IMR-90 (cell line): ENCODE measurements at places on chromosomes 4 and X. TPM values are rescaled to one million over a fixed set of nuclear protein-coding genes. Genes with fewer than 3 reads are reported as not detected.

Gene REELD1
- not detected in 2 replicates for total RNA-seq

- no peaks in the 10 kb centered on the region for H3K27me3 ChIP-seq
- no peak overlapping the region for H3K4me3 ChIP-seq
- H3K36me3 ChIP-seq = peaks cover 13% of the 10 kb centered on the region
Measured at GRCh38 chr4:55446578-55446922, 50.8 kb downstream of the TMEM165 start.

Gene CT45A5
- not detected in 2 replicates for total RNA-seq

GRCh38 chr4:82652062-82652461 lies 90.3 kb upstream of the TMEM150C start:
- no peak overlapping the region for H3K27ac ChIP-seq
- 0 out of 2 replicates have a peak, but pooled peaks cover 2% of the 10 kb centered on the region for H3K36me3 ChIP-seq
- peaks cover 2% of the 10 kb centered on the region; the same call in 1 of the 2 replicates for H3K4me1 ChIP-seq
- H3K27me3 ChIP-seq = no peaks in the 10 kb centered on the region

DNA sequence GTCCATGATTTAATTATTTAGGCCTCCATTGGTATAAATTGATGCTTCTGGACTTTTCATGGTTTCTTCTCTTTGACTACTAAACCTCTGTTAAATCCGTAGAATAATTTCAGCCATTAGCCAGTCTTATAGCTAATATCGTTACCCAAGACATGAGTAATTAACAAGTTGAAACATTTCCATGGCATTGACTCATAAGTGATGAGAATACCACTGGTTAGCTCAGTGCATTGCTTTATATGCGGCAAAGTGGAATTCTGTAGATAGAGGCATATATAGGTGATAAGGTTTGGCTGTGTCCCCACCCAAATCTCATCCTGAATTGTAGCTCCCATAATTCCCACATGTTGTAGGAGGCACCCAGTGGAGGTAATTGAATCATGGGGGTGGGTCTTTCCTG lies 80.6 kb downstream of the VCX2 start:
- no peaks in the 10 kb centered on the region for H3K36me3 ChIP-seq
- H3K4me1 ChIP-seq = no peaks in the 10 kb centered on the region
- H3K4me3 ChIP-seq = no peak overlapping the region
- no peak overlapping the region for H3K27ac ChIP-seq
- no peaks in the 10 kb centered on the region for H3K27me3 ChIP-seq
- no peak for DNase-seq

Gene BDH2
- 36.4 and 52.2 TPM in 2 replicates for total RNA-seq

DNA sequence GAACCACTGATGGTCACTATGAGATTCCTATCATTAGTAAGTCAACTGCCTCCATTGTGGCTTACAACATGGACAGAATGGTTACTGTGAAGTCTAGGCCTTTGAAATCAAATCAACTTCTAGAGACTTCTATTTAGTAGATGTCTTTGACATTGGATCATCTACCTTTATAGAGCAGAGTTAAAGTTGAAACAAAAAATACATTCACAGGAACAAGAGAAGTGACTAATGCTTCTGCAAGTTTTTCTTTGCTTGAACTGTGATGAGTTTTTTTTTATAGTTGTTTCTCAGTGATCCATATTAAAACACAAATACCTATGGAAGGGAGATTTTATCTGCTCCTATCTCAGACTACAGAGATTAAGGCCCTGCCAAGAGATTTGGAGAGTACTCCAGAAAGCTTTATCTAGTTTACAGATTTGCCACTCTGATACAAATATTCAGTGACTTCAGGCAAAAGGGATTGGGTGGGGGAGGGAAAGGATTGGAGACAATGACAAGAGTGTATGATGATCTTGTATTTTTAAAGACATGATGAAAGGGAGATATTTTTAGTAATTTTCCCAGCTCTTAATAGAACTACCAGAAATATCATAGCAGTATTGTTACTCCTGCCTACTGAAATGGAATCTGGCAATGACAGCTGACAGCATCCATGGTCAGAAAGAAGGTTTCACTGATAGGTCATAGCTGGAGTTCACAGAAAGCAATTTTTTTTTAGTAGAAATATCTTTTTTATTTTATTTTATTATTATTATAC lies 16.0 kb upstream of the EPGN start:
- no peak overlapping the region for H3K27ac ChIP-seq
- no peaks in the 10 kb centered on the region for H3K4me1 ChIP-seq
- no peaks in the 10 kb centered on the region for H3K27me3 ChIP-seq
- no peaks in the 10 kb centered on the region for H3K36me3 ChIP-seq
- peak; percentile 5 for DNase-seq

Gene CENPVL3
- not detected in 2 replicates for total RNA-seq

GRCh38 chr4:32775049-32775448 lies 2054.9 kb downstream of the PCDH7 start:
- no peak overlapping the region for H3K4me3 ChIP-seq
- H3K27me3 ChIP-seq = no peaks in the 10 kb centered on the region
- no peak for DNase-seq
- H3K4me1 ChIP-seq = no peaks in the 10 kb centered on the region

DNA sequence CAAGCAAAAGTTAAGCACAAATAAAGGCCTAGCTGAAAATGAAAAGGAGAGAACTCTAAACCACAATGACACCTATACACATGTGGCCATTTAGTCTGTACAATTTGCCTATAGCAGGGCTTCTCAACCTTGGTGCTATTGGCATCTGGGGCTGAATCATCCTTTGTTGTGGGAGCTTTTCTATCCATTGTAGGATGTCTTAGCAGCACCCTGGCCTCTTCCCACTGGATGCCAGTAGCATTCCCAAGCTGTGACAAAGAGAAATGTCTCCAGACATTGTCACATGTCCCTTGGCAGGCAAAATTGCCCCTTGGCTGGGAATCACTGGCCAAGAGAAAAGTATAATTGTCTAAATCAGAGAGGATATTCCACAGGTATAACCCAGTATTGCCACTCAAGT lies 13.5 kb upstream of the PRPS2 start:
- DNase-seq = no peak
- no peaks in the 10 kb centered on the region for H3K36me3 ChIP-seq
- H3K27me3 ChIP-seq = peaks cover 6% of the 10 kb centered on the region
- no peak overlapping the region for H3K27ac ChIP-seq

Gene SPANXN4
- not detected in 2 replicates for total RNA-seq

DNA sequence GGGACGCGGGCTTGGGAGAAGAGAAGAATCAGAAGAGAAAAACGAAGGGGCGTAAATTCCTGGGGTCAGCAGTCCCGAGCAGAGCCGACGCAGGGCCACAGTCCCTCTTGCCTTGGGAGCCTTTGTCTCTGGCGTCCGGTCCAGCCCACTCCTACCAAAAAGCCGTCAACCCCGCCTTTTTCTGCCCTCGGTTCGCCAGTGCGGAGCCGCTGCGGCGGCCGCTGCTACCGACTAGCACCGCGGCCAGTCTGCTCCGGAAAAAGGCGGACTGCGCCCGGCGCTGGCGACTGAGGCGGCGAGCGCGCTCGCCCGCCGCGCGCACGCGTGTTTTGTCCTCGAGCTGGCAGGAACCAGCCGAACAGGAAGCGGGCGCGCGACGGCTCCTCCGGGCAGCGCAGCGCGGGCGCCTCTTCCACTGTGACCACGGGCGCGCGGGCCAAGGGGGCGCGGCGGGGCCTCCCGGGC lies 502 bp downstream of the HNRNPDL start:
- no peaks in the 10 kb centered on the region for H3K27me3 ChIP-seq
- peak overlapping the region; percentile 92 for H3K4me3 ChIP-seq
- H3K27ac ChIP-seq = peak overlapping the region; percentile 95
- peaks cover 12% of the 10 kb centered on the region for H3K36me3 ChIP-seq
- no peak for DNase-seq

- no peaks in the 10 kb centered on the region for H3K36me3 ChIP-seq
- DNase-seq = no peak
- no peaks in the 10 kb centered on the region for H3K4me1 ChIP-seq
- H3K27ac ChIP-seq = no peak overlapping the region
- no peaks in the 10 kb centered on the region for H3K27me3 ChIP-seq
- H3K4me3 ChIP-seq = no peak overlapping the region
Measured at GRCh38 chr4:67394879-67395278, 150.4 kb downstream of the CENPC start.

- H3K36me3 ChIP-seq = no peaks in the 10 kb centered on the region
- no peaks in the 10 kb centered on the region; the same call in 1 of the 2 replicates for H3K27me3 ChIP-seq
- H3K4me3 ChIP-seq = no peak overlapping the region
- DNase-seq = peak; percentile 22
- H3K27ac ChIP-seq = no peak overlapping the region
Measured at GRCh38 chrX:130836447-130836846, 66.6 kb downstream of the ENOX2 start.

DNA sequence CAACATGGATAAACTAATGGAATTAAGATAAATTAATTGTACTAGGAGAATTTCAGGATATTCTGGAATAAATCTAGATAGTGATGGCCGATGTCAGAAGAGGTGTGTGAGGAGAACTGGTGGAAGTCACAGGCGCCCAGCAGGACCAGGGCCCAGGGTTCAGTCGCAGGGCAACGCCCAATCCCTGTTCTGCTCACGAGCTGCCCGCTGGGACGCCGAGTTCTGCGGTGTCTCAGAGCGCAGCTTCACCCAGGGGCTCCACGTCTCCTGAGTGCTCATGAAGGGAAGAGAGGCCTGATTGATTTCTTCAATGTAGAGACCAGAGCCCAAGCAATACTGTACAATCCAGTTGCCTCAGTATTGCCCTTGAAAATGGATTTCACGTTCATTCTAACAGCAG lies 1.5 kb upstream of the HSPA4L start:
- DNase-seq = no peak
- H3K4me1 ChIP-seq = no peaks in the 10 kb centered on the region
- H3K36me3 ChIP-seq = no peaks in the 10 kb centered on the region
- no peak overlapping the region for H3K4me3 ChIP-seq
- no peak overlapping the region for H3K27ac ChIP-seq
- H3K27me3 ChIP-seq = no peaks in the 10 kb centered on the region; the same call in 1 of the 2 replicates

Gene NDST3
- total RNA-seq = under 0.01 and 0.18 TPM in 2 replicates

Gene PKD2
- total RNA-seq = 51.3 and 96.7 TPM in 2 replicates

Gene LRCH2
- total RNA-seq = 4.3 and 8.1 TPM in 2 replicates

GRCh38 chrX:131830400-131831184 lies 192.5 kb upstream of the STK26 start:
- H3K4me3 ChIP-seq = peak overlapping the region; percentile 28
- no peak overlapping the region for H3K27ac ChIP-seq
- peak; percentile 69 for DNase-seq
- H3K36me3 ChIP-seq = no peaks in the 10 kb centered on the region

DNA sequence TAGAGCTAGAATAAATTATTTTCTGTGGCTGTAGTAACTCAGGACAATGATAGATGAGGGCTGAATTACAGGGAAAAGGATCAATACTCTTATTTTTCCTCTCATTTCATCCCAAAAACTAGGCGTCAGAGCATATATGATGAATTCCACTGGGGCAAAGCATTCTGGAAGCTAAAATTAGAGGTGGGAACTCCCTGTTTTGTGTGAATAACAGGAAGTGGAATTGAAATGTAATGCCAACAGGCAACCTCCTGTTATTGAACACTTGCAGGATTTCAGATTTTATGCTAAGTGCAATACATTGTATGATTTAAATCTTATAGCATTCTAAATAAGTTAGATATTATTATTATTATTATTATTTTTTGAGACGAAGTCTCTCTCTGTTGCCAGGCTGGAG lies 20.9 kb downstream of the HSD17B11 start:
- H3K4me1 ChIP-seq = no peaks in the 10 kb centered on the region; the same call in 1 of the 2 replicates
- no peak overlapping the region for H3K27ac ChIP-seq
- H3K27me3 ChIP-seq = no peaks in the 10 kb centered on the region

Gene PROM1
- total RNA-seq = not detected in 2 replicates

GRCh38 chrX:48472225-48472624 lies 2.2 kb upstream of the SLC38A5 start:
- H3K27ac ChIP-seq = no peak overlapping the region
- no peak for DNase-seq
- no peaks in the 10 kb centered on the region for H3K36me3 ChIP-seq
- H3K27me3 ChIP-seq = peaks cover 4% of the 10 kb centered on the region; the same call in 1 of the 2 replicates
- H3K4me3 ChIP-seq = no peak overlapping the region

DNA sequence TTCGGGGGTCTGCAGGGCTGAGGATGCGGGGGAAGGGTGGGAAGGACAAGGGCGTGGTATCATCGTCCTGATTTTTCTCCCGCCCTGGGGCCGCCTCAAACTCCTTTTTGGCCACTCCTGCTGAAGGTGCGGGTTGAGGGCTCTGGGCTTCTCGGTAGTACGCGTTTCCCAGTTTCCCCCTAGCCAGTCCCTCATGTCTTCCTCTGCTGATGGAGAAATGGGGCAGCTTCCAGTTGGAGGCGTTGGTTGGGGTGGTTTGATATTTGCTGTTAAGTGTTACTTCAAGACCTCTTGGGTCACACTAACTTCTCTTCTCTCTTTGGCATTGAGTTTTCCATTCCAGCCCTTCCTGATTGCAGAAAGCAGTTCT lies 482 bp downstream of the GSTCD start:
- peaks cover 2% of the 10 kb centered on the region; the same call in 1 of the 2 replicates for H3K36me3 ChIP-seq
- no peaks in the 10 kb centered on the region for H3K4me1 ChIP-seq
- H3K27ac ChIP-seq = peak overlapping the region; percentile 41; the same call in 1 of the 2 replicates
- no peaks in the 10 kb centered on the region for H3K27me3 ChIP-seq
- DNase-seq = no peak

Gene SRPX
- total RNA-seq = 35.5 and 39.2 TPM in 2 replicates

GRCh38 chr4:32778025-32778424 lies 2057.9 kb downstream of the PCDH7 start:
- H3K27ac ChIP-seq = no peak overlapping the region
- H3K4me3 ChIP-seq = no peak overlapping the region
- DNase-seq = no peak

Gene POU4F2
- total RNA-seq = not detected in 2 replicates

- no peak for DNase-seq
- H3K4me1 ChIP-seq = peaks cover 6% of the 10 kb centered on the region
- no peak overlapping the region for H3K4me3 ChIP-seq
- H3K27me3 ChIP-seq = no peaks in the 10 kb centered on the region
Measured at GRCh38 chr4:187178587-187178986, 454.9 kb upstream of the FAT1 start.

DNA sequence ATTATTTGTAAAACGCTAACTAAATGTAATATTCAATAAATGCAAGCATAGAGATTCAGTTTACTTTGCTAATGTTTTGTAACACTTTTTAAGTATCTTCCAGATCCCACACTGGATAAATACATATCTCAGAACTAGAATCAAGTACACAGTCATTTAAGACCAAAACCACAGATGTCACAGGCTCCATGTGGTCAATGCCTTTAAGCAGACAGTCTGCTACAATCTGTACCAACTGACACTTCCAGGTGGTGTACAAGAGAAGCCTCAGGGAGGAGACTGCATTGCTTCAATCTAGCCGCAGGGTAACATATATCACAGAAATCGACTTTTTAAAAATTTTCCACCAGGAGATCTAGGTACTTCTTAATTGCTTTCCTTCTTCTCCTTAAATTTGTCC lies 229.6 kb upstream of the DIAPH2 start:
- H3K4me3 ChIP-seq = no peak overlapping the region
- no peak overlapping the region for H3K27ac ChIP-seq
- H3K36me3 ChIP-seq = no peaks in the 10 kb centered on the region
- H3K27me3 ChIP-seq = no peaks in the 10 kb centered on the region
- no peaks in the 10 kb centered on the region for H3K4me1 ChIP-seq
- DNase-seq = no peak

GRCh38 chrX:152899874-152900719 lies 2.2 kb downstream of the ZNF185 start:
- no peak overlapping the region for H3K4me3 ChIP-seq
- H3K27me3 ChIP-seq = no peaks in the 10 kb centered on the region; the same call in 1 of the 2 replicates
- no peak overlapping the region for H3K27ac ChIP-seq
- H3K36me3 ChIP-seq = no peaks in the 10 kb centered on the region
- no peak for DNase-seq
- 0 out of 2 replicates have a peak, but pooled peaks cover 2% of the 10 kb centered on the region for H3K4me1 ChIP-seq

GRCh38 chr4:7817877-7818398 lies 121.7 kb downstream of the AFAP1 start:
- no peak overlapping the region; the same call in 1 of the 2 replicates for H3K27ac ChIP-seq
- peaks cover 36% of the 10 kb centered on the region for H3K4me1 ChIP-seq
- no peaks in the 10 kb centered on the region for H3K27me3 ChIP-seq
- no peak overlapping the region for H3K4me3 ChIP-seq
